Substantia nigra (tissue), 51 donors: ENCODE measurements at places on chromosomes 11 and 22.

- no peak for DNase-seq
Measured at GRCh38 chr22:20741634-20742581, 32.0 kb upstream of the SERPIND1 start.

DNA sequence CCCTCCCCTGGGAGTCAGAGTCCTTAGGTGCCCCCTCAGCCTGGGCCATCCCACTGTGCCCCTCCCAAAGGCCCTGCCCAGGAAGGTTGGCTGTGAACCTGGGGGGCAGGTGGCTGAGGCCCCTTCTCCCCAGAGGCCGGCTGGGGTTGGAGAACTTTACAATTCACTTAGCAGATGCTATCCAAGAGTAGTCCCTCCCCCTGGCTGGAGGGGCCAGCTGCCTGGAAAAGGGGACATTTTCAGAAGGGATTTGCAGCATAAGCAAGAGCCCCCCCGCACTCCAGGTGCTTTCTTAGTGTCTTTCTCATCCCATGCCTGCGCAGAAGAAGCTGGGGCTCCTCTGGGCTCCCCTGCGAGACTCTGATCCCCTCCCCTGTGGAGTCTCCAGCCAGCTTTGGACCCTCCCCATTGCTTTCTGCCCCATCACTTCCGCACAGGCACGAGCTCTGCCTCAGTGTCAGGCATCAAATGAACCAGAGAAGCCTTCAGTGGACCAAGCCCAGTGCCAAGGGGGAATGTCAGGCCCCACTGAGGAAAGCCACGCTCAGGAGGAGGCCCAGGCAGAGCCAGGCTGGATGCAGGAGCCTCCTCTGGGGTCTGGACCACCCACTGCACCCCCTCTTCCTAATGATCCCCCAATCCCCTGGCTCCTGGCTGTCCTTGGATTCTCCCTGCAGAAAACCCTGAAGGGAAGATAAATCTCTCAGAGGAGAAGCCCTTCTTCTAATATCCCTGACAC lies 3.7 kb downstream of the SSTR3 start:
- no peak for DNase-seq

DNA sequence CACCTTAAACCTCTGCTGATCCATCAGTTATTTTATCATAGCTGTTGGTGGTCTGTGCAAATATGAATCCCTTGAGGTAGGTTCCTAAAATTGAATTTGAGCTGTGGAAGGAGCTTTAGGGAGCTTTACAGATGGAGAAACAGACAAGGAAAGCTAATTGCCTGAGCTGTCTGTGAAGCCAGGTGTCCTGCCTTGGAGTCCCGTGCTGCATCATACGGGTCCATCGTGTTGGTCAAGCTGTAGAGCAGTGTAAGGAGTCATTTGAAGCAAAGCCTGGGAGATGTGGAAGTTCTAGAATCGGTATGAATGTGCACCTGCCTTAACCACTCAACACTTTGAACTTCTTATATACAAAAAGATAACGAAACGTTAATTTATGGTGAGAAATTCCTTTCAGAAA lies 1.0 kb downstream of the POLA2 start:
- no peak for DNase-seq

DNA sequence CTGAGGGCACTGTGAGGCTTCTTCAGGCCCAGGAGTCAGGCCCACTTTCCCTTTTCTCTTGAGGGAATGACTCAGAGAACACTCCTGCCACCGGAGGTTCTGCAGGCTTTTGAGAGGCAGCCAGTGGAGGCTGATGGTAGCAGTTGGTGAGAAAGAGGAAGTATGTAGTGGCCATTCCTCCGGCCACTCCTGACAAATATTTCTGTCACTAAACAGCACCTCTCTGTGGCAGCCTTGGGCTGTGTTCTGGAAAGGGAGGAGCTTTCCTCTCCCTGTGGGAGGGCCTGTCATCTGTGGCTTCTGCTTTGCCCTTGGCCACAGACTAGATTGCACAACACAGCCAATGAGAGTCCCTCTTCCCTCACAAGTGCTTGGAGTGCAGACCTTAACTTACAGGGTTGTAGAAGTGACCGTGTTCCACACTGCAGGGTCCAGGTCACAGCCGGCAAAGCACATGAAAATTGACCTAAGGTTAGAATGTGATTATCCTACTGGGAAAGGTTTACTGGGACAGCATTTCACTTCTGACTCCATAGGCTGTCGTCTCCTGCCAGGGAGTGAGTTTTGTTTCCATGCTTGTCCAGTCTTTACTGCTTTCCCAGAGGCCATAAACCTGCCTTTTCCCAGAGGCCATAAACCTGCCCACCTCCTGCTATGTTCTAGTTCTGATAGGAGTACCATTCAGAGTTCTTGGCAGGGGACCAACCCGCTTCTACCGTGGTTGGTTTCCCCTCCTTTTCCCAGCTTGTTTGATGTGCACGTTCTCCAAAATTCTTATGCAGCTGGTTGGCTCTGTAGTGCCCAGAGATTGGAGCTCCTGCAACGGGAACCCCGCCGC lies 33.3 kb downstream of the MARK2 start:
- peak; percentile 81 for DNase-seq

- no peak for DNase-seq
Measured at GRCh38 chr11:69954756-69955155, 123.4 kb upstream of the ANO1 start.

DNA sequence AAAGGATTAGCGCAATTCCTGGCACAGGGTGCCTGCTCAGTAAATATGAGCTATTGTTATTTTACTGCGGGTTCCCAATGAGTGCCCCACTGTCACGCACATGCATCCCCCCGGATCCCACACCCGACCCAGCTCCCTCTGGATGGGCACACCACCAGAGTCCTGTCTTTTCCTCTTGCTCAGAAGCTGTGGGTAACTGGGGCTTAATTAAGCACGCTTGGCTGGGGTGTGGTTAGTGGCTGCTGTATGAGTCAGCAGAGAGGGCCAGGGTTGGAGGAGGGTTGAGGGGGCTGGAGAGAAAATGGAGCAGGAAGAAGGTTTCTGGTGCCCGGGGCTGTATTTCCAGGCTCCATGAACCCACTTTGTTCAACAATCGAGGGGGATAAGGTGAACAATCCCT lies 30.3 kb upstream of the NECTIN1 start:
- DNase-seq = no peak
